MM.1S (cell line): ENCODE measurements at places on chromosomes 6 and 20.

DNA sequence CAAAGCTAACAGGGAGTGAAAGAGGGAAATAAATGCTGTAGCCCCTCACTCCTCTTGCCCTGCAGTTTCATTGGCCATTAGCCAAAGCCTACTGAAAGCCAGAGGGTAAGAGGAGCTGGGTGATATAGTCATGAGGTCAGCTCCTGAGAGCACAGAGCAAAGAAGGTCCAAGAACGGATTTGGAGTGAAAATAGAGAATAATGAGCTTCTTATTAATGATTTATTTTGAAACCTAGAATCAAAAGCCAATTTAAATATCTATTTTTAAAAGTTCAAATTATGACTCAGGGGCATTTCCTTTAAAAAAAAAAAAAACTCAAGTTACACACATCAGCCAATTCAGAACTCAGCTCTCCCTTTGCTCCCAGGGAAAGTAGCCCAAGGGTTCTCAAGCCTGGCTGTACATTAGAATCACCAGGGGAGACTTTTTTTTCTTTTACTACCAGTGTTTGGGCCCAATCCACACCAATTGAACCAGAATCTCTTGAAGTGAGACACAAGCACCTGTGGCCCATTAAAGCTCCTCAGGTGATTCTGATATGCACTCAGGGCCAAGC lies 79.1 kb downstream of the SNAP25 start:
- no peak for DNase-seq

GRCh38 chr6:166904101-166904746 lies 52.1 kb downstream of the RNASET2 start:
- DNase-seq = no peak

GRCh38 chr6:118260833-118261232 lies 287.3 kb upstream of the PLN start:
- no peak for DNase-seq

GRCh38 chr20:15224199-15224598 lies 886.8 kb upstream of the FLRT3 start:
- DNase-seq = no peak

DNA sequence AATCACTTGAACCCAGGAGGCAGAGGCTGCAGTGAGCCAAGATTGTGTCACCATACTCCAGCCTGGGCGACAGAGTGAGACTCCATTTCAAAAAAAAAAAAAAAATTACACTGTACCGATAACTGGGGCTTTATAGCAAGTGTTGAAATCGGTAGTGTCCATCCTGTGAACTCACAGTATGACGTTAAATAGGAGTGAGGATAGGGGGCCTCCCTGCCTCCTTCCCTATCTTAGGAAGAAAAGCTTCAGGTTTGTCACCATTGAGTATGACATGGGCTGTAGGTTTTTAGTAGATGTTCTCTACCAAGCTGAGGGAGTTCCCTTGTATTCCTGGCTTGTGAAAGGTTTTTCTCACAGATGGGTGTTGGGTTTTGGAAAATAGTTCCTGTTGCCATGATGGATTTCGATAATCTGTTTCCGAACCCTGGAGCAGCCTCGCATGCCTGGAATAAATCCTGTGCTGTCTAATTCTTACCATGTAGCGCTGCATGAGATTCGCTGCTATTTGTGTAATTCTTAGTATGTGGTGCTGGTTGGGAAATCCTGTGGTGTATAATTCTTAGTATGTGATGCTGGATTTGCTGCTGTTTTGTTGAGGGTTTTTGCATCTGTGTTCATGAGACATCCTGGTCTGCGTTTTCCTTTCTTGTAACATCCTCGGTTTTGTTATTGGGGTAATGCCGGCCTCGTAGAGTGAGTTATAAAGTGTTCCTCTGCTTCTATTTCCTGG lies 23.6 kb downstream of the NTSR1 start:
- no peak for DNase-seq

GRCh38 chr20:47578543-47578942 lies 76.9 kb downstream of the NCOA3 start:
- DNase-seq = no peak
